CD4-positive, alpha-beta T cell treated with Interleukin-15 for 4 hours (primary cell): ENCODE measurements at places on chromosomes 7 and 10.

- DNase-seq = no peak
Observed at GRCh38 chr7:32347244-32347828, 142.8 kb downstream of the LSM5 start.

GRCh38 chr10:5600908-5601307 lies 65.5 kb downstream of the ASB13 start:
- DNase-seq = no peak

DNA sequence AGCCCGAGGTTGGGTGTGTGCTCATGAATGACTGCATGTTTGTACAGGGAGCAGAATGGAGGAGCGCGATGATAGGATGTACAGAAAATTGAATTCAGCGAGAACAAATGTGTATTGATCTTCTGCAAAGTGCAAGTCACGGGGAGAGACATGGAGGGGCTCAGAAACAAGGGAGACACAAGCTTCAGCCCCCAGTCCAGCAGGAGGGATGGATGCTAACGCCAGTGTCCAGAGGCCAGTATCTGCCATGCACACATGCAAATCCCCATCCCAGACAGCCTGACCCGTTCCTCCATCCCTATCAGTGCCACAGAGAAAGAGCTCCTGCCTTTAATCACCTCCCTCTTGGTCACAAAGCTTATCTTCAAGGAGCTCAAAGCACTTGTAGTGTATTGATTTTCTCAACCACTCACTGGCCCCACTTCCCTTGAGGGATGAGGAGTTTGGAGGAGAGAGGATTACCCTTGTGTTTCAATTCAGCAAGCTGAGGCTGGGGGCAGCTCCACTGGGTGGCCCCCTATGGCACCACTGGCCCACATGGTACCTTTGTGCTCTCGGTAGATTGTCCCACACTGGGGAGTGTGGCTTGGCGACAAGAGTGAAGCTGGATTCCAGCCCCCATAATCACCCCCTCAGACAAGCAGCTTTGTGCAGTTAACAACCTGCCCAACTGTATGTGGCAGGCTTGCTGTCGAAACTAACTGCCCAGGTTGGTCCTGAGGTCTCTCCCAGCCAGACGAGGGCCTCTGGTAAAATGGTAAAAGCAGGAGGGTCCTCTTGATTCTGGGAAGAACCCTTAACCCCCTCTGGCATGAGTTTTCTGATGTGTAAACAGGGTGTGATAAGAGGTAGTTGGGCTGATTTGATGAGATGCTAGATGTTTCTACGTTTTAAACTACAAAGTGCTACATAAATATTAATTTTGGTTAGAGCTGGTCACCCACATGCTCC lies 151.6 kb upstream of the UNC5B start:
- no peak for DNase-seq

- DNase-seq = peak; percentile 57
Observed at GRCh38 chr10:73774637-73775036, 7.2 kb upstream of the CHCHD1 start.

- DNase-seq = no peak
Observed at GRCh38 chr7:66237906-66238772, 33.0 kb downstream of the TPST1 start.

DNA sequence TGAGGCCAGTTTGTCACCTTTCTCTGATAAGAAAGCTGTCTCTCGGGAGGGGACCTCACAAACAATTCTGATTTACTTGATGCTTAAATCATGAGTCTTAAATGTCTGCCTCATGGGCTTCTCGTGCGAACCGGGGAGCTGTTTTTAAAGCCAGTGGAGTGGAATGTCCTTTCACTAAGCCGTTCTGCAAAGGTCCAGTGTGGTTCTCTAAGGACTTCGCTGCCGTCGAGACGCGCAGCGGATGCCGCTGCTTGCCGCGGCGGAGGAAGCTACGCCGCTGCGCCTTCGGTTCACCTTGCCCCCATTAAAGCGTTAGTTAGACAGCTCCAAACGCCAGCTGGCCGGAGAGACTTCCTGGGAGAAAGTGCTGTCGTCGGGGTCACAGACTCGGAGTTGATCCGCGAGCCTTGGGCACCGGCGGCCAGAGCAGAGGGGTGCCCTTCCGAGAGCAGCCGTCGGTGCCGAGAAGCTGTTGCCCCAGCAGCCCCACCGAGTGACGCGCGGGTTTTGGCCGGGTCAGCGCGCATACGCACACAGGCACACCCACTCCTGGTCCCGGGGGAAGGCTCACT lies 1.3 kb upstream of the HMX3 start:
- DNase-seq = no peak

- no peak for DNase-seq
Observed at GRCh38 chr10:34206935-34207268, 608.2 kb downstream of the PARD3 start.

DNA sequence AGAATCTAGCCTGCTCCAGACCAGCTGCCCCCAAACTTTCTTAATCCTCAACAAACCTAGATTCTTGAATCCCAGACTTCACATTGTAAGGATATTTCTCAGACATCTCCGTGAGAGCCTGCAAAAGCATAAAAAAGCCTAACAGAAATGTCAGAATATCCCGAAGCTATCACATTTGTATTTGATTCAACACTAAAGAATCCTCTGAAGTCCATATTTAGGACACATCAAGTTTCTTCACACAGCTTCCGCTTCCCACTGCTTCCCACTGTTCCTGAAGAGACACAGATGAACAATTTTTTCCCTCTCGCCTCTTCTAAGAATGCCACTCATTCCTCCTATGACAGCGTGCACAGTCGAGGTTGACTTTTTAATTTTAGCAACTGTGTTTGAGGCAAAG lies 396.2 kb upstream of the IGFBP3 start:
- DNase-seq = no peak

- no peak for DNase-seq
Observed at GRCh38 chr10:100482834-100483185, 20.0 kb downstream of the WNT8B start.
